ENCODE measurements at places on chromosomes 11 and 22.

DNA sequence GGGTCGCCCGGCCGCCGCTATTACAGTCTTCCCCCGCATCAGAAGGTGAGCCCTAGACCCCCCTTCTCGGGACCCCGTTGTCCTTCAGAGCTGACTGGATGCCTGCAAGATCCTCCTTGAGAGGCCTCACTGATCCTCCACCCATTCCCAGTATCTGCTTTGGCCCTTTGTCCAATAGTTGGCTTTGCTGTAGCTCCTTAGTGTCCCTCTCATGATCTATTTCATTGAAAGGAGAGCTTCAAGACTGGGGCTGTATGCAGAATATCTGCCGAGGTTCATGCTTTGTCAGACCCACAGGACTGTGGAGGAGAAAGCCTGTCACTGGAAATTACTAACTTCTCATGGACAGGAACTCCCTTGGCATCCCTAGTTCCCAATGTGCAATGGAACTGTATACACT, 499 bp downstream of the DLAT start:
- peak overlapping the region; percentile 100 for H3K27ac ChIP-seq
- no peak for DNase-seq
- peaks cover 28% of the 10 kb centered on the region for H3K36me3 ChIP-seq
- H3K4me1 ChIP-seq: peaks cover 29% of the 10 kb centered on the region
- no peaks in the 10 kb centered on the region for H3K27me3 ChIP-seq

DNA sequence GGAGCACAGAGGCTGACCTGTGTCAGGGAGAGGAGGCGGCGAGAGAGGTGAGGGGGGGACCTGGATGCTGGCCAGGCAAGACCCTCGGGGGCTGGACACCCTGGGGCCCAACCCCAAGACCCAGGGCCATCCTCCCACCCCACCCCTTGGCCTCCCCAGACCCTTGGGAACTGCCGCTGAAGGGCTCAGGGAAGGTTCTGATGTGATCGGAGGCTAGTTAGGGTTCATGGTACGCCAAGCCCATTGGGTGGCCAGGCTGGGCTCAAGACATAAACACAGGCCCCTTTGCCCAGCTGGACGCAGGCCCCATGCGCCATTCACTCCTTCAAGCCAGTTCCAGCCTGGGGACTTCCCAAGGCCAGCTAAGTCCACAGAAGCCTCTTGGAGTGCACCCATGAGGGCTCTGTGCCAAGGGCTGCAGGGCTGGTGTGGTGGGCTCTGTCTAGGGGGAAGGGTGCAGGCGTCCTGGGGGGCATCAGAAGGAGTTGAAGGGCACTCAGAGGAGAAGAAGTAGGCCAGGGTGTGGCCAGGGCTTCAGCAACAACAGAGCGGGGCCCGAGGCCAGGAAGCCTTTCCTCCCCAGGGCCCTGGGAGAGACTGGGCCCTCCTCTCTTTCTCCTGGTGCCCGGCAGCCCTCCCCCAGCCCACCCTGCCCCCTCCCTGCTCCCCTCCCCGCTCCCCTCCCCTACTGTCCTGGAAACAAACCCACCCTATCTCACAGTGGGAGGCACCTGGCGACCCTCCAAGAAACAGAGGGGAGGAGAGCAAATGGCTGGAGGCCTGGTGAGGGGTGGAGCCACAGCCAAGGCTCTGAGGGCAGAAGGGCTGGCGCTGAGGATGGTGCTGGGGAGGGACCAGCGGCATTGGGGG, 12.9 kb downstream of the TSPAN32 start:
- H3K27me3 ChIP-seq: no peaks in the 10 kb centered on the region
- no peak for DNase-seq

DNA sequence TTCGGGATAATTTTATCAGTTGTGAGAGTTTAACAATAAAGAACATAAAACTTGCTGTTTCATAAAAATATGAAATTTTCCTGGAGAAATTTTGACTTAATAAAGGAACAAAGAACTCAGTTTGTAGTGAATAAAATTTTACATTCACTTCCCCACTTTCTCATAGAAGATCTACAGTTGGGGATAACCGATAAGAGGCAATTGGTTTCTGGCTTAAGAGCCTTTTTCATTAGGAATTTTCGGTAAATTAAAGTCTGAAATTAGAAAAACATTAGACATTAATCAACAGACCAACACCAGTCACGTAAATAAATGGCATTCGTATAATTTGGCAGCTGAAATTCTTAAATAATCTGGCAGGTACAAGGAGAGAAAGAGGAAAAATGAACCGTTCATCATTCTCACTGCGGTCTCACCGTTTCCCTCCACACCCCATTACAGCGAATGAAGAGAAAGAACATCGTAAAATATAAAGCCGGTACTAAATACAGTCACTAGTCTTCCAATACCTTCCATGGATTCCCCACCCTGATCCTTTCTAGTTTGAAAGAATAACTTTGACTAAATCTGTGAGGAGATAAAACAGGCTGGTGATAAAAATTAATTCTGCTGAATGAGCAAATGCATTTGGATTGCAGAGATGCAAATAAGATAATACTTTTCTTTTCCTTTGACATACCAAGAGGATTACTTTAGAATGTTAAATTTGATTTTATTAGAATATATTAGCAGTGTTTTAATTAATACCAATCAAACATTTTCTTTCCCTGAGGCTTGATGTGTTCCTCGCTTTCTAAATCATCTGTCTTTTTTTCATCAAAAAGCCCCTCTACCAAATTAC, 19.5 kb downstream of the BLID start:
- H3K36me3 ChIP-seq: peaks cover 1% of the 10 kb centered on the region
- no peaks in the 10 kb centered on the region for H3K4me1 ChIP-seq
- no peak overlapping the region for H3K4me3 ChIP-seq
- no peak overlapping the region for H3K27ac ChIP-seq
- H3K27me3 ChIP-seq: peaks cover 26% of the 10 kb centered on the region
- DNase-seq: no peak

GRCh38 chr11:28461338-28461737, 353.1 kb downstream of the METTL15 start:
- H3K36me3 ChIP-seq: no peaks in the 10 kb centered on the region
- H3K27ac ChIP-seq: no peak overlapping the region

DNA sequence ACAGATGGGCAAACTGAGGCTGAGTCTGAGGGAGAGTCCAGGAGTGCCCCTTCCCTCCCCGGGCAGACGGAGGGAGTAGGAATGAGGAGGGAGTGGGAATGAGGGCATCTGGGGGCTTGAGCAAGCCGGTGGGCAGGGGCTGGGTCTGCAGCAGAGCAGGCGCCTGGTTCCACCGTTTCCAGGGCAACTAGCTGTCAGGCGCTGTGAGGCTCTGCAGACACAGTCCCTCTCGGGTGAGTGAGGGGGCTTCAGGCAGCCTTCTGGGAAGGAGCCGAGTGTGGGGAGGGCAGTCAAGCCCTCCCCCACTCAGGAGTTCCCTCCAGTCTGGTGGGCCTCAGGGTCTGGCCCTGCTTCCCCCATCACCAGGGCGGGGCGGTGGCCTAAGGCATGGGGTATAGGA, 19.0 kb downstream of the TMEM258 start:
- H3K36me3 ChIP-seq: no peaks in the 10 kb centered on the region
- peaks cover 20% of the 10 kb centered on the region for H3K4me1 ChIP-seq
- no peak for DNase-seq
- no peak overlapping the region for H3K4me3 ChIP-seq

GRCh38 chr11:1735271-1735670, 15.1 kb downstream of the IFITM10 start:
- peaks cover 25% of the 10 kb centered on the region for H3K4me1 ChIP-seq
- no peak for DNase-seq
- no peak overlapping the region for H3K4me3 ChIP-seq
- H3K36me3 ChIP-seq: peaks cover 3% of the 10 kb centered on the region
- H3K27ac ChIP-seq: no peak overlapping the region
- peaks cover 42% of the 10 kb centered on the region for H3K27me3 ChIP-seq

GRCh38 chr11:102610200-102610599, 14.9 kb downstream of the MMP20 start:
- no peak overlapping the region for H3K4me3 ChIP-seq
- no peak for DNase-seq
- H3K36me3 ChIP-seq: no peaks in the 10 kb centered on the region
- H3K27ac ChIP-seq: no peak overlapping the region
- peaks cover 11% of the 10 kb centered on the region for H3K4me1 ChIP-seq
- no peaks in the 10 kb centered on the region for H3K27me3 ChIP-seq

DNA sequence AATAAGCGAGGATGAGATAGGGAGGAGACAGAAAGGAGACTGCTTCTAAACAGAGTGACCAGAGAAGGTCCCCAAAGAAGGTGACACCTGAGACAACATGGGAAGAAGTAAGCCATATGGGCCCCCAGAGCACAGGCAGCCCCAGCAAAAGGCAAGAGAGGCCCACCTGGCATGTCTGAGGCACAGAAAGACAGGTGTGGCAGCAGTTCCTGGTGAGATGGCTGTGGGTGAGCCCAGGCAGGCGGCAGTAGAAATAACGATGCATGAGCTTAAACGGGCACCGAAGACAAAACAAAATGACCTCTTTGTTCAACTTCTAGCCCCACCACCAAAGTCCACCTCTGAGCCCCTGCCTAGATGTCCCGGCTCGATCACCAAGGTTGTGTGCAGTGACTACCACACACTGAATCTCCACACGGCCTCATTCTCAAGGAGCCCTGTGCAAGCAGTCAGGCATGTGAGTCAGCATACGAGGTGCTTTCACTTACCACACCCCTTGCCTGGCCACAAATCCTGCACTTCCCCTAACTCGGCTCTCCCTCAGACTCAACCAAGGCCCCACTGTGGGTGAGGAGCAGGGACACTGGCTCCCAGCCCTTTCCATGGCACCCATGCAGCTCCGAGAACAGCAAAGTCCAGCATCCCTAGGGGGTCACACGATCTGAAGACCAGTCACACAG, 77.6 kb downstream of the PACSIN2 start:
- H3K36me3 ChIP-seq: no peaks in the 10 kb centered on the region
- no peaks in the 10 kb centered on the region for H3K27me3 ChIP-seq
- peaks cover 42% of the 10 kb centered on the region for H3K4me1 ChIP-seq

GRCh38 chr11:561148-562003, 606 bp downstream of the RASSF7 start:
- DNase-seq: no peak
- peaks cover 12% of the 10 kb centered on the region for H3K4me1 ChIP-seq
- peaks cover 2% of the 10 kb centered on the region for H3K36me3 ChIP-seq
- peak overlapping the region; percentile 61 for H3K27ac ChIP-seq
- peak overlapping the region; percentile 88 for H3K4me3 ChIP-seq
- peaks cover 16% of the 10 kb centered on the region for H3K27me3 ChIP-seq

DNA sequence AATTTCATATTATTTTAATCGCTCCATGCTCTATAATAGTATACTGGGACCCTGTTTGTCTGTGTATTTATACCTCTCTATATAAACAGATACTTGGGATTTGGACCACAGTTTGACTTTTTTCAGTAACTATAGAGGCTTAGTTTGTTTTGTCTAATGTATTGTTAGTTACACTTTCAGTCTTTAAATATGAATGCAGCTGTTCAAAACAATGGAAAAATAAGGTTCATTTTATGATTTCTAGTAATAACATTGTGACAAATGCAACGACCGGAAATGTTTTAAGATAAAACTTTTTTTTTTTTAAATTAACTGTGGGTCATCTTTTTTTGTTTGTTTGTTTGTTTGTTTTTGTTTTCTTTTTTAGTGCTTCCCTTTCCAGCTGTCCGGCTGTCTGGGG, 133.5 kb downstream of the ARHGAP42 start:
- H3K36me3 ChIP-seq: no peaks in the 10 kb centered on the region
- no peak for DNase-seq
- no peaks in the 10 kb centered on the region for H3K4me1 ChIP-seq
- H3K27ac ChIP-seq: no peak overlapping the region
- H3K27me3 ChIP-seq: no peaks in the 10 kb centered on the region

- H3K27ac ChIP-seq: no peak overlapping the region
- H3K36me3 ChIP-seq: no peaks in the 10 kb centered on the region
- H3K27me3 ChIP-seq: peaks cover 41% of the 10 kb centered on the region
- H3K4me3 ChIP-seq: no peak overlapping the region
Observed at GRCh38 chr11:34313099-34313517, 44.7 kb downstream of the ABTB2 start.

DNA sequence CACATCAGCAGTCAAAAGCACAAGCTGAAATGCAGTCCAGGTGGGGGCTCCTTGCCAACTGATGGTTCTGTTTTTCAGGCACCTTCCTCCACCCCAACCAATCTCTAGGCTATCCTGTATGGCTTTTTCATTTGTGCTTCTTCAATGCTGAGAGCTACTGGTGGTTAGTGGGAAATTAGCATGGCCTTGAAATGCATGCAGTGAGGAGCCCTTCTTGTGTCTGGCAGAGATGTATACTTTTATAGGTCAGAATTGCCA, 167.4 kb downstream of the NAV2 start:
- no peak overlapping the region for H3K4me3 ChIP-seq
- no peak for DNase-seq
- no peaks in the 10 kb centered on the region for H3K36me3 ChIP-seq
- H3K27ac ChIP-seq: no peak overlapping the region
- no peaks in the 10 kb centered on the region for H3K4me1 ChIP-seq

GRCh38 chr11:6356503-6357055, 33.7 kb upstream of the SMPD1 start:
- H3K27me3 ChIP-seq: no peaks in the 10 kb centered on the region
- no peak for DNase-seq
- H3K27ac ChIP-seq: no peak overlapping the region
- H3K4me1 ChIP-seq: peaks cover 10% of the 10 kb centered on the region

- DNase-seq: no peak
- no peak overlapping the region for H3K27ac ChIP-seq
- peaks cover 9% of the 10 kb centered on the region for H3K27me3 ChIP-seq
- H3K4me1 ChIP-seq: no peaks in the 10 kb centered on the region
Observed at GRCh38 chr11:87976009-87976408, 199.2 kb downstream of the RAB38 start.

DNA sequence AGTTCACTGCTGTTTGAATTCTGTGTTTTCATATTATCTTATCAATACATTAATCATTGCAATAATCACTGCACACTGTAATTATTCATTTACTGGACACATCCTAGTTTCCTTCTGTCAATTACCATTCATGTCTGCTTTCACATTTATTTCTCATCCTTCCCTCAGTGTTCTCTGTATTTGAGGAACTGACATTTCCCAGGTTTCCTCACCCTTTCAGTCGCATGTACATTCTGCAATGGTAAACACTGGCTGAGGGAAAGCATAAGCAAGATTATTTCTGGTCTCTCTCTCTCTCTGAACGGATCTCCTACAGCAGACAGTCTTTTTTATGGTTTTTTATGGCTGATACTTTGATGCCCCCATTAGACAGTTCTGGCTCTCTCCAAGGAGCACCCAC, 4.2 kb upstream of the HBD start:
- H3K27me3 ChIP-seq: peaks cover 16% of the 10 kb centered on the region
- no peak for DNase-seq
- no peak overlapping the region for H3K27ac ChIP-seq
- H3K36me3 ChIP-seq: no peaks in the 10 kb centered on the region

- no peak within 1 kb of the TSS for H3K27ac ChIP-seq
- H3K4me1 ChIP-seq: peaks cover 15% of the 10 kb centered on the region
- DNase-seq: no peak
- H3K4me3 ChIP-seq: peak within 1 kb of the TSS; percentile 62
Observed at GRCh38 chr11:66728693-66729385, at the start of gene SPTBN2. SPTBN2 (minus strand) TSS chr11:66729216; CDS start chr11:66721240, 7,976 bp downstream.

- DNase-seq: no peak
- no peak overlapping the region for H3K27ac ChIP-seq
- no peak overlapping the region for H3K4me3 ChIP-seq
- H3K4me1 ChIP-seq: no peaks in the 10 kb centered on the region
Observed at GRCh38 chr11:11967669-11968510, 40.5 kb downstream of the DKK3 start.

Data from activated CD8-positive, alpha-beta memory T cell treated with anti-CD3 and anti-CD28 coated beads, Interleukin-2, amount 10 ng/mL, durations not matched to agents 7 days and 5 days (primary cell).